ENCODE measurements at places on chromosomes 1 and 21. TPM values are rescaled to one million over a fixed set of nuclear protein-coding genes. Genes with fewer than 3 reads are reported as not detected.

DNA sequence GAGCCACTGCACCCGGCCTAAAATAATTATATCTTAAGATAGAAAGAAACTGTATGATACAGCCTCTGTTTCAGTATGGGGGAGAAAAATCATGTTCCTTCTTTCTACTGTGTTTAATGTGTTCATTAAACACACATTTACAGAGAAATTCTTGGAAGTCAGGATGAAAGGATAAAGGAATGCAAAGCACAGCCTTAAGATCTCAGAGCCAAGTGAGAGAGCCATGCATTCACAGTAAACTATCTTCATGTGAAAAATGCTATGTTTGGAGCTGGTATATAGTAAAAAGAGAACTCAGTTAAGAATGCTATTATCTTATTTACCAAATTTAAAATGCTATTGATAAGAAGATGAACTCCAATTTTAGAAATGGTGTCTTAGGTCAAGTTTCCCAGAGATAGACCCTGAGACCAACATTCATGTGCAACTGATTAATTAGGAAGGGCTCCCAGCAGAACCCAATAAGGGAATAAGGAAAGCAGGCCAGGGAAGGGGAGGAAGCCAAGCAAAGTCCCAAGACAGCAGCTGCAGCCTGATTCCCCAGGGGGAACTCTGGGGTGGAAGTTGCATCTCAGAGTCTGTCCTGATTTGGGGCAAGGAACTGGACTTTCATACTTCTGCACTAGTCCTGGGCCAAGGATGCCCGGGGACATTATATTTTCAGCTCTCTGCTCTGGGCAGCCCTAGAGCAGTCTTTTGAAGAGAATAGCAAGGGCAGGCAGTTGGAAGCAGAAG lies 130.0 kb upstream of the ZNF648 start:
- DNase-seq = no peak

GRCh38 chr1:2617971-2618470 lies 14.8 kb downstream of the MMEL1 start:
- DNase-seq = no peak

DNA sequence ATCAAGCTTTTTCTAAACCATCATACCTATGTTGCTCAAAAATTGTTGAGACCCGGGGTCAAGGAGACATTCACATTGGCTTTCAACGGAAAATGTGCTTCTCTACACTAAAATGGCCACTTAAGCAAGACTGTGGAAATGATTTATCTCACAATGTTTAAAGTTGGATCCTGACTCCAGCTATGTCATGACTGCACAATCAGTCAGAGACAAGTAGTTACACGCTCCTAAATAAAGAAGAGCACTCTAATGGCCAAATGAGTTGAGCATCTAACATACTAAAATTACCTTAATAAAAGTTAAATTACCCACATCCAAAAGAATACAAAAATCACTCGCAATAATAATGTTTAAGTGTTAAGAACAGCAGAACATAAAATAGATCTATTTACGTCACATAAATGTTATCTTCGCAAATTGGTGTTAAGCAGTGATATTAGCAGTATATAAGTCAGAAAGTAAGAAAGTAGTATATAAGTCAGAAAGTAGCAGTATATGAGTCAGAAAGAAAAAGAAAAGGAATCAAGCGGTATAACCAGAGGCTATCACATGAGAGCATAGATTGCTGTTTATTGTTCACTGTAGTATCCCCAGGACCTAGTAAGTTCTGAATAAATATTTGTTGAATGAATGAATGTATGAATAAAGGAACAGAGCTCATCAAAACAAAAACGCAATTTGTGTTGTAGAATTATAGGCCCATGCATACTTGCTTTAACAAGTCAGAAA lies 28.4 kb downstream of the ZNF281 start:
- DNase-seq = no peak

GRCh38 chr1:237396426-237396825 lies 354.4 kb downstream of the RYR2 start:
- no peak for DNase-seq

NPPA gene
- total RNA-seq = not detected

CFAP45 gene
- not detected for total RNA-seq

RORC gene
- total RNA-seq = not detected

LAD1 gene
- not detected for total RNA-seq

SELENBP1 gene
- 31.1 TPM for total RNA-seq

EDARADD gene
- not detected for total RNA-seq
